ENCODE measurements at places on chromosomes 11 and 22.

DNA sequence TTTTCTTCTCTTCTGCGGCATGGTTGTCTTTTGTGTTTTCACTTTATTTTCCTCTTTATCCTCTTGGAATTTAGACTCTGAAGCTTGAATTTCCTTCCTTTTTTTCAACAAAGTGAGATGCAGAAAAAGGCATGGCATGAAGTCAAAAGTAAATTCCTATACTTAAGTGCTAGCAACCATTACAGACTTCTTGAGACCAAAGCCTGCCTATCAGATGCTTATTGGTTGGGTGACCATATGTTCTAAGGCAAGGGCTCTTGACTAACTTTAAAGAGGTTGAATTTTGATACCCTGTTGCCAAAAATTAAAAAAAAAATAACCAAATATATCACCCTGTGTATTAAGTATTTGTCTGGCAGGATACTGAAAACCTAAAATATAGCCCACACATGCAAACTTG, 237.4 kb downstream of the TMEM135 start:
- no peak for DNase-seq

DNA sequence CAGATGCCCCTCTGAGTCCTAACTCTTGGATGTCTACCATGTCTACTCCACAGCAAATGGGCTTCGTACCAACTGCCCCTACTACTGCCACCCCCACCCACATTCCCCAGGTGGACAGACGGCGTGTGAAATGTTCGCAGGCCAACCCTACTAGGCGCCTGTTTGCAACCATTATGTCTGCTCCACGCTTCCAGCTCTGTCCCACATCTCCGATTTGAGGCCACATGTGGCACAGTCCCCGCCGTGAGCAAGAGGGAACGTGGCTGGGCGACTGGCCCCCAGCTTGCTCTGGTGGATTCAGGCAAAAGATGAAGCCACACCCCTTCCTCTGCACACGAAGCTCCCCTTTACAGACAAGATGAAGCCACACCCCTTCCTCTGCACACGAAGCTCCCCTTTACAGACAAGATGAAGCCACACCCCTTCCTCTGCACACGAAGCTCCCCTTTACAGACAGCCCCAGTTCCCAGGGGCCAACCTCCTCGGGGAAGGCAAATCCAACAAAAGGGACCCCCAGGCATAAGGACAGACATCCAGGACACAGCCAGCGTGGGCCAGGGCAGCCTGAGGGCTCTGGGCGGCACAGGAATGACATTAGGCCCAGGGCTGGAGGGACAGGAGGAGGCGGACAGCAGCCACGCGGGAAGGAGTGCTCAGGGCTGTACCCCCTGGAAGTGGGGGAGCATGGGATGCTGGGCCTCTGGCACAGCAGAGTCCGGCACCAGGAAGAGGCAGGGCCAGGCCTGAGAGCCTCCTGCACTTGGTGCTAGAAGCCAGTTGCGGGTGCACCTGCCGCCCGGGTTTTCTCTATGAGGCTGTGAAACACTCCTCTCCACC, 106.2 kb downstream of the SHANK2 start:
- DNase-seq = no peak

DNA sequence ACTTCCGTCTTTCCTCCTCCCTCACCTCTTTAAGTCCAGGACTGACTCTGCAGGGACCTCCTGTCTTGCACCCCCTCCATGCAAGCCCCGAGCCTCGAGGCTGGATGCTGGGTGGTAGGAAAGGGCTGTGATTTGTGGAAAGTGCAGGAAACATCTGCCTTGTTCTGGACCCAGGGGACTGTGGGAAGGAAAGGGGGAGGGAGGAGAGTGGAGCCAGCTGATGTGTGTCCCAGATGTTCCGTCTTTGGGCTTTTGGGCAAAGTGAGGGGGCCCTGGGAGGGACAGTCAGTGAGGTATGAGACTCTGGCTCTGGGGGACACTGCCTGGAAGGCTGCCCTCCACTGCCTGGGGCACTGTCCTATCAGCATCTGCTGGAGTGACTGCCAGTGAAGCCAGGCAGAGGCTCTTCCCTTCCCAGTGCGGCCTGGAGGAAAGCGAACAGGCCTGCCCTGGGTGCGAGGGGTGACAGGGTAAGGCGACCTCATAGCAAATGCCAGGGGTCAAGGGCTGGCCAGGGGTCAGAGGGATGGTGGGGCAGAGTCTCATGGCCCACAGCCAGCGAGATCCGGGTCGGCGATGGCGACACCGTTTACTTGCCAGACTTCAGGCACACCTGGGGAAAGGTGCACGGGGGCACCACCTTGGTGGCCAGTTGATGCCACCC, 1.7 kb downstream of the MRGPRD start:
- DNase-seq = no peak

DNA sequence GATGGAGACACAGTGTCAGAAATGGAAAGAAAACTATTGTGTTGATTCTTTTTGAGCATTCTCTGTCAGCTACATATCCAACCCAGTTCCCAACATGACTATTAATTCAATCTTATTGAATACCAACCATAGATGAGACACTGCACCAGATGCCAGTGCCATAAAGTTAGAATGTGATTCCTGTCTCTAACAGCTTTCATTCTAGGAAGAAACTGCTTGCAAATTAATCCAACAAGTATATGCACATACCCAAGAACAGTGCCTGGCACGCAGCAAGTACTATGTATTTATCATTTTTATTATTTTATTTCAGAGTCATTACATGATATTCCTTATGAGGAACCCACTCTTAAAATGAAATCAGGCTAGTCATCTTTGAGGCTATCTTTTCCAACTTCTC, 34.5 kb downstream of the SLC5A12 start:
- DNase-seq = no peak

DNA sequence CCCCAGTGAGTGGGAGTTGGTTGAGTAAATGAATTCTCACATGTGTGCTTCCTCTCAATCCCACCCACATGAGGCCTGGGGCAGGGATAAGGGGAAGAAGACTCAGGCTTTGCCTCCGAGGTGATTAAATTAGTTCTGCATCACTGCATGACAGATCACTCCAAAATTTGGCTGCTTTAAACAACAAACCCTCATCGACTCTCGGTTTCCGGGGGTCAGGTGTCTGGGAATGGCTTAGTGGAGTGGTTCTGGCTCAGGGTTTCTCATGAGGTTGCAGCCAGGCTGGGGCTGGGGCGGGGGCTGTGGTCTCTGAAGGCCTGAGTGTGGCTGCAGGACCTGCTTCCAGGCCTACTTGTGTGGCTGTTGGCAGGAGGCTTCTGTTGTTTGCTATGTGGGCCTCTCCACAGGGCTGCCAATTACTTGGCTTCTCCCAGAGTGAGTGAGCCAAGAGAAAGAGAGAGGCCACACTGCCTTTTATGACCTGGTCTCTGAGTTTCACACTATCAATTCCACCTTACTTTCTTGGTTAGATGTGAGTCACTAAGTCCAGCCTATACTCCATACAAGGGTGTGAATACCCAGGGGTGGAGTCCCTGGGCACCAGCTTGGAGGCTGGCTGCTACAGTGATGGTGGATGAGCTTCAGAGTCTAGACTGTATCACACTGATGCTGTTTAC, 15.9 kb downstream of the MOGAT2 start:
- DNase-seq = no peak

GRCh38 chr22:23246982-23247766, 66.9 kb downstream of the BCR start:
- DNase-seq = no peak

GRCh38 chr11:131910523-131911387, 540.3 kb downstream of the NTM start:
- DNase-seq = no peak

DNA sequence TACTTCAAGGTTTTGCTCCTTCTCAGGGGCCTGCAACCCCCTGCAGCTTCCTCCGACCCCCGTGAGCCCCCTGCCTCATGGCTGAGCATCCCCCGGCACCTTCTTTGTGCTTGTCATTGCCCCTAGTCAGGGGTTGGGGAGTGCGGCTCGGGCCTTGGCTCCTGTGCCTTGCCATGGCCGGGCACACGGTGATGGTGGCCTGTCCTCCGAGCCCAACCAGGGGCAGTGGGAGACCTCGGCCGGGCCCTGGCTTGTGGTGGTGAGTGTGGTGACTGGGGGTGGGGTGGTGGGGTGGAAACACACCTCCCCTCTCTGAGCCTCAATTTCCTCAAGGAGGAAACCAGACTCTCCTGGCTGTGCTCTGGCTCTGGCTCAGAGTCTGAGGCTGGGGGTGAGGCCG, 1.5 kb upstream of the MRGPRG start:
- DNase-seq = no peak

DNA sequence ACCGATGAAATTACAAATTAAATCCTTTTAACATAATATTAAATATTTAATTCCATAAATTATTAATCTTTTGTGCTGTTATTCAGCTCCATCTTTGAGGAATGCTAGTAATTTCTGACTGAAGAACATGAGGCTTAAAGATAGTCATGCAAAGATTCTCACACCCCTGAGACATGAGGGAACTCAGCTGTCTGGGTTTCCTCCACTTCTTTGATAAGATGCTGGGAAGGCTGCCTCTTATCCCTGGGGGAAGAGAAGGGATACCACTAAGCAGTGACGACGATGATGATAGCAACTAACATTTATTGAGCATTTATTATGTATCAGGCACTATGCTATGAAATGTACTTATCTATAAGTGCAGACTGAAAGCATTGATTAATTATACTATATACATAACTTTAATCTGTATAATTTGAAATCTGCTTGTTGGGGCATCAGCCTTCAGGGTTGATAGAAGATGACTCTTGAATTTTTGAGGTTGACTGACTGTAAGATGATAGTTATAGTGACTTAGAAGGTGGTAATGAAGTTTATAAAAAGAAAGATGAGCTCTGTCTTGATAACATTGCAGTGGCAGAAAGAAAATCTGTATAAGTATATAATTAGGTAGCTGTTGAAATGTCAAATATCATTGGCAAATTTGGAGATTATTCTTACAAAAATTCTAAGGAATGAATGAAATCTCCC, 78.4 kb downstream of the SIK2 start:
- no peak for DNase-seq

All from LoVo (cell line).